GM12878 (cell line): ENCODE measurements at places on chromosomes 6 and 20. TPM values are rescaled to one million over a fixed set of nuclear protein-coding genes. Genes with fewer than 3 reads are reported as not detected.

HMGCLL1 gene
- not detected in 2 replicates for total RNA-seq

OR2H1 gene
- not detected in 2 replicates for total RNA-seq

TFAP2C gene
- not detected in 2 replicates for total RNA-seq

SOX18 gene
- 5.6 TPM in 2 replicates for total RNA-seq

ENPP1 gene
- total RNA-seq, result 0.05 and 0.16 TPM in 2 replicates

TNXB gene
- total RNA-seq, result 1.6 and 2.5 TPM in 2 replicates

CFAP61 gene
- 0.41 TPM in 1 of 2 replicates, not detected in the other for total RNA-seq

COL9A1 gene
- total RNA-seq, result not detected in 2 replicates

EYS gene
- total RNA-seq, result not detected in 2 replicates

PERP gene
- total RNA-seq, result 0.92 and 1.1 TPM in 2 replicates

DNA sequence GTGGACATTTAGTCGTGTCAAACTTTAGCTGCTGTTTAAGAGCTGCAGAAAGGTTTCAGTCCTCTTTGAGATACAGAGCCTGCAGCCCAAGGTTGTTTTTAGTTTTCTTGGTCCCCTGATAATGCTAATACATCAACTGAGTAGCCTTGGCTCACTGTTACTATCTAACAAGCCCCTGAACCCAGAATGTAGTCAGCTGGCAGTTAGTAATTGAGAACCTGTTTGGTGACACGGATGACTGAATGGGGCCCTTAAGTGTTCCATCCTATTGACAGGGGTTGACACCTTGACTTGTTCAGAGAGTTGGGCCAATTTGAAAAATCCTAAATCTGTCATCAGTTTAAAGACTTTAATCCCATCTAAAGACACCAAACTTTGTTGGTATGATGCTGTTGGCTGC lies 2.8 kb downstream of the RTN4IP1 start:
- no peak for DNase-seq

GRCh38 chr6:100461278-100461916 lies 3.3 kb downstream of the SIM1 start:
- DNase-seq, result no peak

- DNase-seq, result no peak
Measured at GRCh38 chr6:6639572-6639971, 51.1 kb downstream of the LY86 start.

GRCh38 chr6:146601352-146601751 lies 2.6 kb downstream of the ADGB start:
- DNase-seq, result no peak

GRCh38 chr6:100999034-100999597 lies 118.0 kb upstream of the ASCC3 start:
- DNase-seq, result no peak

- no peak for DNase-seq
Measured at GRCh38 chr6:5214570-5215052, 46.1 kb downstream of the LYRM4 start.

DNA sequence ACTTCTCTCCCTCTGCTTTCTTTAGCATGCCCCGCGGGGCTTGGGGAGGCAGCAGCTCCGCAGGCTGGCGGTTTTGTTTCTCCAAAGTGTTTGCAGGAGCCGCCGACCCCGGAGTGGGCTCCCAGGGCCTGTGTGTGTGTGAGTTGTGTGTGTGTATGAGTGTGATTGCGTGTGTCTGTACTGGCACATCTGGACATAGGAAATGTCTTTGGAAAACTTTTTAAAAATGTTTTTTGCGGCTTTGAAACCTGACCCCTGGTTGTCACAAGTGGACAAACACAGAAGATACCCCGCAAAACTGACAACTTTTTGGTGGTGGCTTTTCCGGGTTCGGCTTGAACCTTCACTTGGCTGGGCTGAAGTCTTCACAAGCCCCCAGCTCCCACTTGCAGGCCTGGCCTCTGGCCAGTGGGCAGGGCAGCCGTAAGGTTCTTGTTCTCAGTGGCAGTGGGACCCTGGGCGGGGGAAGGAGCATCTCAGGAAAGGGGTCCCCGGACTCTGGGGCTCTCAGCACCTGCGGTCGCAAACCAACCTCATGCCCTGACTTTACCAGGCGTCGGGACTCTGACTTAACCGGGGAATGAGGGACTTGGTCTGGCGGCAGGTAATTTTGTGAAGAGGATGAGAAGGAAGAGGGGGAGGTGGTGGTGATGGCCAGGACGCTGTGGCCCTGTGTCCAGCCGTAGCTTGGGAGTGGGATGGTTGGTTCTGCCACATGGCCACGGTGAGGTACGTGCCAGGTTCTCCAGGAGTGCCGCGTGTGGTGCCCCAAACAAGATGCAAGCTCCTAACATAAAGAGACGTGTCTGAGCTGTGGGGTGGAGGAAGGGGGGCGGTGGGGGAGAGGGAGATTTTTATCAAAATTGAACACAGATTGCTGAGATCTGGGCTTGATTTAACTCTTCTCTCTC lies 619 bp downstream of the DAAM2 start:
- no peak for DNase-seq

GRCh38 chr6:125974214-125974866 lies 12.0 kb upstream of the TRMT11 start:
- DNase-seq, result no peak

- no peak for DNase-seq
Measured at GRCh38 chr6:167654389-167654788, 172.3 kb upstream of the AFDN start.

- no peak for DNase-seq
Measured at GRCh38 chr6:169849396-169849795, 98.0 kb downstream of the ERMARD start.

- peak; percentile 32 for DNase-seq
Measured at GRCh38 chr6:57432919-57433684, 115.7 kb downstream of the PRIM2 start.

DNA sequence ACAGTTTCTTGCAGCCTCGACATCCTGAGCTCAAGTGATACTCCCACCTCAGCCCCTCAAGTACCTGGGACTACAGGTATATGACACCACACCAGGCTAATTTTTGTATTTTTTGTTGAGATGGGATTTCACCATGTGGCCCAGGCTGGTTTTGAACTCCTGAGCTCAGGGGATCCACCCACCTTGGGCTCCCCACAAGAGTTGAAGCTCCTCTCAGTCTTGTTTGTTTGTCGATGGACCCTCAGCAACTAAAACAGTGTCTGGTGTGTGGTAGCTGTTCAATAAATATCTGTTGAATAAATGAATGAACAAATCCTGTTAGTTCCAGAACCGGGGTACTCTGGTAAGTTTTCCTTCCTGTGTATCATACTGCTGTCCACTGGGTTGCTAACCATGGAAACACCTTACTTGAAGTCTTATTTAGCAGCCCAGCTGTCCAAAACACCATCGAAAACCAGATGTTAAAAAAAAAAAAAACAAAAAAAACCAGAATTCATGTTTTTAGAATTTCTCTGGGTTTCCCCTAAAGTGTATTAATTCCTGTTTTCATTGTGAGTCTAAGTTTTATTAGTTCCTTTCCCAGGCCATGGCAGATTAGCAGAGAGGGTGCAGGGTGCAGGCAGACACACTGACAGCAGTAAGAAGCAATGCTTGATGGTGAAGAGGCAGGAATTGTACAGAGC lies 7.8 kb upstream of the EZR start:
- DNase-seq, result no peak

DNA sequence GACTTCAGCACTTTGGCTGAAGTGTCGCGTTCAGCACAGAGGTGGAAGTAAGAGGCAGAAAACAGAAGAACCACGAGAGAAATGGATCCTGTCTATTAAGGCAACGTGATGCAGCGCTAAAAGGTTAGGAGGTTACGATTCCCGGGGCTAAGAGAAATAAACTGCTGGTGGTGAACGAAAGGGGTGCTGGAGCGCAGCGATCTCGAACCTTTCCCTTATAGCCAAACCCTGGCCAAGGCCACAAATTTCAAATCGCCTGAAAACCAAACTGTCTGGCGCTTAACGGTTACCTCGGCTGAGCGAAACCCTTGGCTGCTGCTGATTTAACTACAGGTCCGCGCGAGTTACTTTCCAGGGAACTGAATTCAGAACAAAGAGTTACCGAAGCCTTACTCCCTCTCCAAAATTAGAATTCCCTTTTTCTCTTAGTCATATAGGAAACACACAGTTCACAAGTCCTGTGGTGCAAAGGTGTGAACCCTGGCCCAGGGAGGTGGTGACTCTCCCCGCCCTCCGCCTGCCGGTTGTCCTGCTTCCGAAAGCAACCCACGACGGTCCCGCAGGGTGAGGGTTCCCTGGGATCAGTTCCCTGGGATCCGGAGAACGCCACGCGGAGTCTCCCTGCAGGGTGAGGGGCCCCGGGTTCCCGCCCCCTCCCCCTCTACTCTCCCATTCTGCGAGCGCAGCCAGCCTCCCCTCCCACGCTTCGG lies 1.3 kb upstream of the SLC35D3 start:
- no peak for DNase-seq

DNA sequence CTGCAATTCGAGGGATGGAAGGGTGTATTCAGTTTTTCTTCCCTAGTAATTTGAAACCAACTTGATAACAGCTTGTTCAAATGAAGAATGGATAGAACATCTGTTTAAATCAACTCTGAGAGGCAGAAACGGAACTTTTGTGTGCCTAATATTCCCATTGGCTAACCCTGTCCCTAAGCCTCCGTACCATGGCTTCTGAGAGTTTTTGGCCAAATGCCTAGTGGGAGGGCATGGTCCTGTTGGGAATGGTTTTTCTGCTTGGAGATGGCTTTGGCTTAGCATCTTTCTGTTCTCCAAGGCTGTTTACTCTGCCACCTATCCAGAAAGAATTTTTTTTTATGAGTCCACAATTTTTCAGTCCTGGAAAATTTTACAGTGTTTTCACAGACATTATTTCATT lies 126.7 kb upstream of the MLIP start:
- no peak for DNase-seq

DNA sequence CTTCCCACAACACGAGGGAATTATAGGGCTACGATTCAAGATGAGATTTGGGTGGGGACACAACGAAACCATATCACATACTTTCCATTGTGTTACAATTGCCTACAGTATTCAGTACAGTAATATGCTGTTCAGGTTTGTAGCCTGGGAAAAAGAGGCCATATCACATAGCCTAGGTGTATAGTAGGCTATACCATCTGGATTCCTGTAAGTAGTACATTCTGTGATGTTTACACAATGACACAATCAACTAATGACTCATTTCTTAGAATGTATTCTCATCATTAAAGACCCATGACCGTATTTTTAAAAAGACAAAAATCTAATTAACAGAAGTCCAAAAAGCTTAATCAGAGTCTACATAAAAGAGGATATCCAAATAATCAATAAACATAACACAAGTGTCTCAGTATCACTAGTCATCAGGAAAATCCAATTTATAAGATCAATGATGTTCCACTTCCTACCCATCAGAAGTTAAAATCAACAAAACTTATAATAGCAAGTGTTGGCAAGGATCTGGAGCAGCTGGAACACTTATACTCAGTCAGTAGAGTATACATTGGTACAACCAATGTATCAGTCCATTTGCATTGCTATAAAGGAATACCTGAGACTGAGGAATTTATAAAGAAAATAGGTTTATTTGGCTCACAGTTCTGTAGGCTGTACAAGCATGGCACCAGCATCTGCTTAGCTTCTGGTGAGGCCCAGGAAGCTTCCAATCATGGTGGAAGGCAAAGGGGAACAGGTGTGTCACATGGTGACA lies 215.9 kb downstream of the CLVS2 start:
- no peak for DNase-seq

GRCh38 chr6:75206576-75207342 lies 906 bp upstream of the COL12A1 start:
- DNase-seq, result no peak

- no peak for DNase-seq
Measured at GRCh38 chr6:138225953-138226352, 7.7 kb upstream of the PBOV1 start.

GRCh38 chr6:144493035-144493910 lies 208.1 kb downstream of the UTRN start:
- no peak for DNase-seq

- no peak for DNase-seq
Measured at GRCh38 chr6:20652299-20653084, 118.2 kb downstream of the CDKAL1 start.

DNA sequence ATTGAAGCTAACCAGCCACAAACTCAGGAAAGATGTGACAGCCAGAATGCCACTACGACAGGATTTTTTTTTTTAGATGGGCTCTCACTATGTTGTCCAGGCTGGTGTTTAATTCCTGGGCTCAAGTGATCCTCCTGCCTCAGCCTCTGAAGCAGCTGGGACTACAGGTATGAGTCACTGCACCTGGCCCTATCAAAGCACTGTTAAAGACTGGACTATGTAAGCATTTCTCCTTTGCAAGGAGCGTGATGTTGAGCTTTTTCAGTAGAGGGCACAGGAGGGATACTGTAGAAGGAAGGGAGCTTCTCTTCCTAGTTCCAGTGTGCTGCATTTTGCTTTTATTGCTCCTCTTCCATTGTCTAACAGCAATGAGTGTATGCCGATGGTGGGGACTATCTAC lies 35.8 kb downstream of the ZBTB9 start:
- no peak for DNase-seq

- no peak for DNase-seq
Measured at GRCh38 chr20:50194422-50194830, 3.8 kb downstream of the CEBPB start.

DNA sequence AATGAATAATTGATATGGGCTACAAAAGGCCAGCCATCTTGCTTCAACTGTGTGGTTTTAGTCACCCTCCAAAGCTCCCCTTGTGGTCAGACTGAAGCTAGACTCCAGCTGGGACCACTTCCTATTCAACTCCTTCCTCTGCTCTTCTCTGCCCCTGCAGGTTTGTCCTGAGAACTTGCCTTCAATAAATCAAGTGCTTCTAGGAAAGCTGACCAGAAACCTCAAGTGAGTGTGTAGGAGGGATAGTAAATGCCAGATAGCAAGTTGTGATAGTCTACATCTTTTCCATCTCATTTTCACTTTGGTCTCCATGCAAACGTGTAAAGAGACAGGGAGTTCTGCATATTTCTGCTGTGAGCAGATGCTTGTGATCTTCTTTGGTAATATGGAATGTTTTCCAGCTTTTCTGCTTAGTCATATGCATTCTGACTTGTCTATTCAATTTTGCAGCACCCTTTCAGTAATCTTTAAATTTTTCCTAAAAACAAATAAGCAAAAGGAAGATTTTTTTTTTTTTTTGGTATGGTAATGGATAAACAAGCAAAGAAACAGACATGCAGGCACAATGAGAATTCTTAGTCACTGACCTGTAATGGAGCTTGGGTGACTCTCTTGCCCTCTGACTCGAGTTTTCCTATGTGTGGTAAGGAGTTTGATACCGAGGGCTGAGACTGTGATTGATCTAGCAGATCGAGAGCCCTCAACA lies 201.3 kb upstream of the BTBD3 start:
- no peak for DNase-seq

GRCh38 chr6:113809826-113810225 lies 47.3 kb upstream of the MARCKS start:
- DNase-seq, result peak; percentile 73

DNA sequence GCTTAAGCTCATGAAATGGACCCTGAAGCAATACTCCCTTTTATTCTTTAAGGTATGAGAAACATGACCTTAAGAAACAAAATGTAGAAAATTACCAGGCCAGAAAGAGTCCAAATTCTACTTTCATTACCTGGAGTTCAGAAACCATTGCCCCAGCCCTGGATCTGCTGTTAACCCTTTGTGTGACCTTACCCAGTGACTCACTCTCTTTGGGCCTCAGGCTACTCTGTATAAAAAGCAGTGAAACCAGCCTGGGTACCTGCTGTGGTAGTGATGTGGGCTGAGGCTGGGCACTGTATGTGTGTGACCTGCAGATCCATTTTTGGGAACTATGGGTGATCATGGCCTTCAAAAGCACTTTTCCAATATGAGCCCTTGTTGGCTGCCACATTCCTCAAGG lies 47.2 kb downstream of the SLC9A8 start:
- no peak for DNase-seq

- DNase-seq, result no peak
Measured at GRCh38 chr20:43900121-43900466, 14.6 kb upstream of the TOX2 start.

- DNase-seq, result no peak
Measured at GRCh38 chr20:36205026-36205425, 31.3 kb upstream of the AAR2 start.

- DNase-seq, result no peak
Measured at GRCh38 chr6:14283600-14284235, 166.1 kb downstream of the CD83 start.
